ENCODE measurements at places on chromosomes 3 and 15. TPM values are rescaled to one million over a fixed set of nuclear protein-coding genes. Genes with fewer than 3 reads are reported as not detected.

GRCh38 chr15:45431511-45431910 lies 53.2 kb upstream of the GATM start:
- no peak for DNase-seq

DNA sequence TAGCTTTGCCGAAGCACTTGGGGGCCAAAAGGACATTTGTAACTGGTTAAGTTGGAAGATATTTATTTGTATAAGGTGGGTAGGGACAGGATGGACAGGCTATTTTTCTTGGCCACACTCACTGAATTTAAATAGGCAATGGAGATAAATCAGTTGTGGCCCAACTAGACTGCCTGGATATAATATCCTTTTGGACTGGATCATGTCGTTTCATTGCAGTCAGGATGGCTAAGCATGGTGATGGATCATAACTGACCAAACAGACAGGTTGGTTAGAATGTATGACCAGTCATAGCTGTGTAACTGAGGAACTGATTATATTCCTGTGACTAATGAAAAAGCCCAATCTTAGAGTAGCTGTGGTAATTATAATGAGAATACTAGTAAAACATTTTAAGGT lies 284.0 kb downstream of the LPP start:
- DNase-seq = no peak

DNA sequence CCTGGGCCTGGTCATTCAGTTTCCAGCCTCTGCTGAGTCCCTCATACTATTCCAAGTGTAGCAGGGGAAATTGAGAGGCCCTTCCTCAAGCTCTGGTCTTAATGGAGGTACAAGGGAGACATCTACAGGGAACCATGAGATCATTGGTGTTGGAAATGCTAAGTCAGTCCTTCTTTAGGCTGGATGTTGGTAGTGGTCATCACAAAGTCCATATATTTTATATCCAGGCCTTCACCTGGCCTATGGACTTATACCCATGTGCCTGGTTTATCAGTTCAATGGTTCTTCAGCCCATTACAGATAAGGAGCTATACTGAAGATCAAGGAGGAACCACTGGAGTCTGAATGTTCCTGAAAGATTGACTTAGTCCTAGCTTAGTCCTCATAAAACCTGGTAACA lies 135.0 kb downstream of the STAG1 start:
- no peak for DNase-seq

DNA sequence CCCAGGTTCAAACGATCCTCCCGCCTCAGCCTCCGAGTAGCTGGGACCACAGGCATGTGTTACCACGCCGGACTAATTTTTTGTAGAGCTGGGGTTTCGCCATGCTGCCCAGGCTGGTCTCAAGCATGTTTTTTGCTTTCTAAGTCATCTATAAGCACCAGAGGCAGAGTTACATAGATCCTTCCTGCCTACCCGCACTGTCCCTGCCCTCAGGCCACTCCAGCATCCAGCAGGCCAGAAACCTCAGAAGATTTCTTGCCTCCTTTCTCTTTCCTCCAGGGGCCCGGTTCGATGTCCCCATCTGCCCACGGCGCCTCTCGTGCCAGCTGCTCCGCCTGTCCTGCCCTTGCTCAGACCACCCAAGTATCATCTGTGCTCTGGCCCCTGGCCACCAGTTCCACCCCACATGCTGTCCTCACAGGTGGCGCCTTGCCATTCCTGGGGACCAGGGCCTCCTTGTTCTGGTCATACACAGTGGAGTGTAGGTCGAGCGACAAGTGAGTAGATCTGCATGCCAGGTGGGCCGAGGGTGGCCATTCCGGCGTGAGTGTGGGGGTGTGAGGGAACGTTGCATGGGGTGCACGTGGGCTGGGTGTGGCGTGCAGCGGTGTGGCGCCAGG lies 27.3 kb downstream of the KLHDC8B start:
- DNase-seq = no peak

- no peak for DNase-seq
These were observed 8.9 kb downstream of the GPR149 start for GRCh38 chr3:154421083-154421482.

- DNase-seq = no peak
These were observed 3.9 kb upstream of the IREB2 start for GRCh38 chr15:78434134-78434533.

The XIRP1 gene
- total RNA-seq = 263 TPM

The PRRT3 gene
- total RNA-seq = 0.35 TPM

Measured in left ventricle myocardium superior (tissue), 1 donor.